ENCODE measurements at places on chromosomes 7 and 10.

GRCh38 chr7:79506481-79506880, 53.0 kb upstream of the MAGI2 start:
- DNase-seq: no peak

DNA sequence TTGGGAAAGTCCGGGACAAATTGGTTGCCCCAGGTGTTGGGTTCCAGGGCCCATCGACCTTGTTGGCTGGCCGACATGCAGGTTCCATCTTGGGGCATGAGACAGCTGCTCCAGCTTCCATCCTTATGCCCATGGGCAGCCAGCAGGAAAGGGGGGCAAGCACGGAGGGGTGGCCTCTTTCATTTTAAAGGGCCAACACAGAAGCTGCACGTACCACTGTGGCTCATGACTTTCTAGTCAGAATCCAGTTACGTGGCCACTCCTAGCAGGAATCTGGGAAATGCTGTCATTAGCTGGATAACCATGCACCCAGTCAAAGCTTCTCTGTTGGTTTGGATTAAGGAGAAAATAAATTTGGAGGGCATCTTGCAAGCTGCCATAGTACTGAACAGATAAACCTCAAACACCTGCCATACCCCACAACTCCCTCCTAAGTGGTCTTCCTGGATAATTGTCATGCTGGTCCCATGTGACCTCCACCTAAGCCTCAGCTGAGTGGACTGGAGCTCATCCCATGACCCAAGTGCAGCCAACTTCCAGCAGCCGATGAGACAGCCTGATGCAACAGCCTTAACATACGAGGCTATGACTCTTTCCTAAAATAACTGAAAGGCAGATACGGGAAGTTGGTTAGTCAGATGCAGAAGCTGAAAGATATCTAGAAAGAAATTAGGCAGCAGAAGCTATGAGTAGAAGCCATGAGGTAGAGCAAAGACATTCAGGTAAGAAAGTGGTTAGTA, 21.4 kb upstream of the GSDME start:
- DNase-seq: no peak

DNA sequence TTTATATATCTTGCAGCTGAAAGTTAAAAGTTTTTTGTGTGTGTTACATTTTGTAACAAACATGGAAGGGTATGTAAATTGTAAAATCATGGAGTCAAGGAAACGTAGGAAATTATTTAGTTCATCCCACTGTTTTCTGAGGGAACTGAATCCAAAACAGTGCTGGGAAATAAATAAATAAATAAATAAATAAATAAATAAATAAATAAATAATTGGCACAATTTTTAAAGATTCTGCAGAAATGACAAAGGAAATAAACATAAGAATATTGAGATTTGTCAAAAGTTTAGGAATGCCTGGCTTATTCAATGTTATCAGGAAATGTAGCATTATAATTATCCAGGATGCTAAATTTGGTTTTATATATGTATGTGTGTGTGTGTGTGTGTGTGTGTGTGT, 91.4 kb upstream of the AGBL3 start:
- DNase-seq: no peak

DNA sequence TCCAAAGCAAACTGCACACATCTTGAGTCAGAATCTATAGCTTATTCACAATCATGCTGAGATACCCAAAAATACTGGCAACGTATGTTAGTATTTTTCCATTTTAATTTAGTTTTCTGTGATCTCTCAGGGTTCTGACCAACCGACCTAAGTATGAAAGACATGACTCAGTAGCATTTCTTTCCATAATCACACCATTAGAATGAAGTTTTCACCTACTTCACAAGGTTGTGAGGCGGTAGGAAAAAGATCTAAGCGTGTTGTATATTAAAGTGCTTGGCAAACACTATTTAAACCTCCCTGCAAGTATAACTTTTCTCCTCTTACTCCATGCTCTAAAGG, 49.1 kb downstream of the PLCE1 start:
- no peak for DNase-seq

GRCh38 chr7:115805458-115805857, 225.1 kb downstream of the TFEC start:
- DNase-seq: no peak
